Stimulated activated CD4-positive, alpha-beta T cell treated with anti-CD3 and anti-CD28 coated beads, Interleukin-2, amount 100 ng/mL, for 48 hours (primary cell): ENCODE measurements at places on chromosomes 6 and 20.
A peak's percentile ranks its signal among the peaks of the same experiment; 100 is the strongest.

DNA sequence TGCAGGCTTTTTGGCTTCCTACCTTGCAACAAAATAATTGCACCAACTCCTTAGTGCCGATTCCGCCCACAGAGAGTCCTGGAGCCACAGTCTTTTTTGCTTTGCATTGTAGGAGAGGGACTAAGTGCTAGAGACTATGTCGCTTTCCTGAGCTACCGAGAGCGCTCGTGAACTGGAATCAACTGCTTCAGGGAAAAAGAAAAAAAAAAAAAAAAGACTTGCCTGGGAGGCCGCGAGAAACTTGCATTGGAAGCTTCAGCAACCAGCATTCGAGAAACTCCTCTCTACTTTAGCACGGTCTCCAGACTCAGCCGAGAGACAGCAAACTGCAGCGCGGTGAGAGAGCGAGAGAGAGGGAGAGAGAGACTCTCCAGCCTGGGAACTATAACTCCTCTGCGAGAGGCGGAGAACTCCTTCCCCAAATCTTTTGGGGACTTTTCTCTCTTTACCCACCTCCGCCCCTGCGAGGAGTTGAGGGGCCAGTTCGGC lies 420 bp downstream of the SOX4 start:
- peak; percentile 1 for DNase-seq

- no peak for DNase-seq
These were observed 11.7 kb upstream of the DSN1 start for GRCh38 chr20:36785308-36785707.

GRCh38 chr6:9523462-9523861 lies 891.4 kb downstream of the TFAP2A start:
- DNase-seq = no peak

DNA sequence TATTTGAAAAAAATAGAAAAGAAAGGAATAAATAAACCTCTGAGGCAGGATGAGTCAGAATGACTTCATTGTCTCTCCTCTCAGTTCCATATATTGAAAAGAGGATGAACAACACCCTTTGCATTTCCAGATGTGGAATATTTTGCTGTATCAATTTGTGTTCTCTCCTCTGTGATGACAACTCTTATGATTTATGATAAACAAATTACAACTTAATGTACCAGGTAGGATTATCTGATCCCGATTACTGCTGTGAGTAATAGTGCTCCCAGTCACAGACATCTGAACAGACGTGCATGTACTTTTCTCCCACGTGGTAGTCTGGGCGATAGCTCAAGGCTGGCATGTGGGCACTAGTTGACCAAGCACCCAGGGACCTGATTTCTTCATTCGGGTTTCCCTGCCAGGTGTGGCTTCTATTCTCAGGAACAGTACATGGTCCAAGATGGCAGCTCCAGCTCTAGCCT lies 142.1 kb upstream of the SULF2 start:
- no peak for DNase-seq

- no peak for DNase-seq
These were observed 474.1 kb downstream of the CD109 start for GRCh38 chr6:74170118-74170517.

GRCh38 chr20:50146732-50147662 lies 6.5 kb downstream of the PEDS1 start:
- peak; percentile 55 for DNase-seq

- DNase-seq = no peak
These were observed 12.0 kb downstream of the PANK2 start for GRCh38 chr20:3901028-3901705.

- no peak for DNase-seq
These were observed 127.5 kb downstream of the CDKAL1 start for GRCh38 chr6:20661721-20662120.

- no peak for DNase-seq
These were observed 82.3 kb upstream of the FRMD1 start for GRCh38 chr6:168161371-168161750.

GRCh38 chr20:22490287-22491193 lies 93.8 kb downstream of the FOXA2 start:
- no peak for DNase-seq

GRCh38 chr6:84462698-84463097 lies 235.3 kb upstream of the CEP162 start:
- DNase-seq = no peak

DNA sequence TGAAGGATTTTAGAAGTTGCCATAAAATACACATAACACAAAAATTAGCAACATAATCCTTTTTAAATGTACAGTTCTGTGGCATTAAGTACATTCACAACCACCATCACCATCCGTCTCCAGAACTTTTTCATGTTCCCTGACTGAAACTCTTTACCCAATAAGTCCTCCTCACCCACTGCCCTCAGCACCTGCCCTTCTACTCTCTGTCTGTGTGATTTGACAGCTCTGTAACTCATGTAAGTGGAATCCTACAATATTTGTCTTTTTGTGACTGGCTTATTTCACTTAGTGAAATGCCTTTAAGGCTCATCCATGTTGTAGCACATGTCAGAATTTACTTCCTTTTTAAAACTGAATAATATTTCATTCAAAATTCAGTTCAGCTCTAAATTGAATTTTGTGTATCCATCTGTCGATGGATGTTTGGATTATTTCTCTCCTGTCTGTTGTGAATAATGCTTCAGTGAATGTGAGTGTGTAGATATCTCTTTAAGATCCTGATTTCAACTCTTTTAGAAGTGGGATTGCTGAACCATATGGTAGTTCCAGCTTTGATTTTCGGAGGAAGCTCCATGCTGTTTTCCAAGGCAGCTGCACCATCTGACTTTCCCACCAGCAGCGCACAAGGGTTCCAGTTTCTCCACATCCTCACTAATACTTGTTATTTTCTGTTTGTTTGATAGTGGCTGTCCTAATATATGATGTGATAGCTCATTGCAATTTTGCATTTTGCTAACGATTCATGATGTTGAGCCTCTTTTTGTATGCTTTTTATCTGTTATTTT lies 4.2 kb downstream of the ENTPD6 start:
- no peak for DNase-seq
